NCI-H1417 treated with DMSO at 0.1 percent for 48 hours (cell line): ENCODE measurements at places on chromosomes 6 and 20.

- DNase-seq, result no peak
Measured at GRCh38 chr6:105545228-105545920, 142.5 kb upstream of the PREP start.

GRCh38 chr6:165186041-165186440 lies 123.4 kb downstream of the C6orf118 start:
- no peak for DNase-seq

DNA sequence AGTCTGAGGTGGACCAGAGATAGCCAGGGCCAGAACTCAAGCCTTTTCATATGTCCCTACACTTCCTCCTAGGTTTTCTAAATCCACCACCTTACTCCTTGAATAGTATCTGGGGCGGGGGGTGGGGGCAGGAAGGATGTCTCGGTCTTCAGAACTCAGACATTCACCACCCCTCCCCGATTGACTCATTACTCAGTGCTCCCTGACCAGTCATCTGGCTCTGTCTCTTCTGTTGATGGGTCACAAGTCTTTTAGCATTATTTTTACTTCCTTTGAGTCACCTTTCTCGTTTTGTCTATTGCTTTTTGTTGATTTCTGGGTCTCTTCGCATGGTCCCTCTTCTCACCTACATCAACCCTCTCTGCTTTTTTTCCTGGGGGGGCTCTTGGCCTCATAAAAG lies 23.3 kb downstream of the NOX3 start:
- DNase-seq, result no peak

DNA sequence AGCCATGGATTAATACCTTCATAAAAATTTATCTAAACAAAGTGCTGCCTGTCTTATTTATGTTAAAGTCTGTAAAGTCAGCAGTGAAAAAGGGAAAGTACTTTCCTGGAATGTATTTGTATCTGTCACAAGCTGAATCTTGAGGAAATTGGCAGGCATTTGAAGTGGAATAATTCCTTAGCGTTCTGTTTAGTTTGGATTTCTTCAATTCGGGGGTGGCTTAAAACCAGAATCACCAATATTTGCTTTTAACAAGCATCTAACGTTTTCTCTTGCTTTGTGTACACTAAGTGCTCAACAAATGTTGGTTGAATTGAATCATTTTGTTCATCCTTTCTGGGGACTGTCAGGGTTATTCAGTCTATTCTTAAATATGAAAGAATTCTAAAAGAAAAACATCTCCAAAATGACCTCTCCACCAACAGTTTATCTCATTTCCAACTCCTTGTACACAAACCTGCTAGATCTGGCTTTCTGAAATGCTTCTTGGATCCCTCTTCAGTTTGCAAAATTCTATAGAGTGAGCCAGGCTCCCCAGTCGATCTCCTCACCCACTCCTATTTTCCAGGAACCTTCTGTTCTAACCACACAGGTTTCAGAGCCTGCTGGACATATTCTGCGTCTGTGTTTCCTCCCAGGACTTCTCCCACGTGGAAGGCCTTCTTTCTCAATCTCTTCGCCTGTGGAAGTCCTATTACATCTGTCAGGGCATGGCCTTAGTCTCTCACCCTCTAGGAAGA lies 2.0 kb upstream of the NPEPL1 start:
- DNase-seq, result no peak

- DNase-seq, result no peak
Measured at GRCh38 chr6:134474955-134475354, 157.0 kb upstream of the SGK1 start.

GRCh38 chr6:144083172-144083571 lies 12.2 kb downstream of the SF3B5 start:
- no peak for DNase-seq

DNA sequence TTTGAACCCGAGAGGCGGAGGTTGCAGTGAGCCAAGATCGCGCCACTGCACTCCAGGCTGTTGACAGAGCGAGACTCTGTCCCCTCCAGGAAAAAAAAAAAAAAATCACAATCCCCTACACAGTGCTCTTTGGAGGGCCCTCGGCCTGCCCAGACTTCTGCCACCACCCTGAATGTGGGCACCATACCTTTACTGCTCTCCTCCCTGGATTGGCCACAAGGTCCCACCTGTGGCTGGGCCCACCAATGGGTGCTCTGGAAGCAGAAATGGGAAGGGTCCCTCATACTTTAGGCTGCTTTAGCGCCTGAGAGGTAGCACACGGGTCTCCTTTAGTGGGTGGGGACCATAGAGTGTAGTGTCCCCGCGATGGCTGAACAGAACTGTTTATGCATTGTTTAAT lies 50.3 kb upstream of the IPCEF1 start:
- DNase-seq, result no peak

DNA sequence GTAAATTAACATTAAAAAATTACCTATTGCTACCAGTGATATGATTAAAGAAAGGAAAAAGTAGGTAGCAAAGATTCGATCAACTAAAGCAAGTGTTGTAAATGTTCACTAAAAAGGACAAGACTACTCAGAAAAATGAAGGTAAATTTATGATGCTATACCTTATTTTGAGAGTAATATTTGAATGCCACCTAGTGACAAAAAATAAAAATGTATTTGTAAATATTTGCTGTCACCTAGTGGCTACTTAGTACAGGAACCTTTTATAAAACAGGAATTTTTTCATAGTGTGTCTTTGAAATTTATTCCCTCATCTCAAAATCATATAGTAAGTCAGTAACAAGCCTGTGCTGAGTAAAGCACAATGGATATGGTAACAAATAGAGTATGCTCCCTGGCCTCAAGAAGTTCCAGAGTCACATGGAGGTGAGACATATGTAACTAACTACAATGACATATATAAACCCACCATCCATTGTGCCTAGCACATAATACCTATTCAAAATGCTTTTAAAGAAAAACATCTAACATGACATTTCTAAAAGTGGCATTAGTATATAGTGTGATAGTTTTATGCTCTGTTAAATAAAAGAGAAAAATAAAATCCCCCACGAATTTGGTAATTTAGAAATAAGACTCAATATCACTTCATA lies 193.1 kb upstream of the SIM1 start:
- peak; percentile 57 for DNase-seq

DNA sequence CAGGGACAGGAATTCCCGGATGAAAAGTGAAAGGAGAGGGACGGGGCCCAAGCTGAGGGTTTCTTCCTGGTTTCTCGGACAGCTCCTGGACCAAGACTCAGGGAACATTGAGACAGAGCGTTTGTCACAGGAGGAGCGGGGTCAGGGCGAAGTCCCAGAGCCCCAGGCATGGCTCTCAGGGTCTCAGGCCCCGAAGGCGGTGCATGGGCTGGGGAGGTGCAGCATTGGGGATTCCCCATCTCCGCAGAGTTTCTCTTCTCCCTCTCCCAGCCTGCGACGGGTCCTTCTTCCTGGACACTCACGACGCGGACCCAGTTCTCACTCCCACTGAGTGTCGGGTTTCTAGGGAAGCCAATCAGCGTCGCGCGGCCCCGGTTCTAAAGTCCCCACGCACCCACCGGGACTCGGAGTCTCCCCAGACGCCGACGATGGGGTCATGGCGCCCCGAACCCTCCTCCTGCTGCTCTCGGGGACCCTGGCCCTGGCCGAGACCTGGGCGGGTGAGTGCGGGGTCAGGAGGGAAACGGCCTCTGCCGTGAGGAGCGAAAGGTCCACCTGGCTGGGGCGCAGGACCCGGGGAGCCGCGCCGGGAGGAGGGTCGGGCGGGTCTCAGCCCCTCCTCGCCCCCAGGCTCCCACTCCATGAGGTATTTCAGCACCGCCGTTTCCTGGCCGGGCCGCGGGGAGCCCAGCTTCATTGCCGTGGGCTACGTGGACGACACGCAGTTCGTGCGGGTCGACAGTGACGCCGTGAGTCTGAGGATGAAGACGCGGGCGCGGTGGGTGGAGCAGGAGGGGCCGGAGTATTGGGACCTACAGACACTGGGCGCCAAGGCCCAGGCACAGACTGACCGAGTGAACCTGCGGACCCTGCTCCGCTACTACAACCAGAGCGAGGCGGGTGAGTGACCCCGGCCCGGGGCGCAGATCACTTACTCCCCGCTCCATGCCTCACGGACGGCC lies 54.6 kb upstream of the POLR1H start:
- DNase-seq, result no peak

GRCh38 chr6:11043961-11044711 lies at the start of gene ELOVL2:
Gene ELOVL2, minus strand, starts transcription at chr6:11044305. Its CDS starts 75 bp downstream, at chr6:11044230.
- no peak for DNase-seq

- DNase-seq, result no peak
Measured at GRCh38 chr6:67722861-67723261, 912.2 kb upstream of the ADGRB3 start.

- DNase-seq, result no peak
Measured at GRCh38 chr20:46142124-46142523, 24.0 kb downstream of the CD40 start.

GRCh38 chr20:45987108-45987780 lies 15.2 kb upstream of the ZNF335 start:
- no peak for DNase-seq

DNA sequence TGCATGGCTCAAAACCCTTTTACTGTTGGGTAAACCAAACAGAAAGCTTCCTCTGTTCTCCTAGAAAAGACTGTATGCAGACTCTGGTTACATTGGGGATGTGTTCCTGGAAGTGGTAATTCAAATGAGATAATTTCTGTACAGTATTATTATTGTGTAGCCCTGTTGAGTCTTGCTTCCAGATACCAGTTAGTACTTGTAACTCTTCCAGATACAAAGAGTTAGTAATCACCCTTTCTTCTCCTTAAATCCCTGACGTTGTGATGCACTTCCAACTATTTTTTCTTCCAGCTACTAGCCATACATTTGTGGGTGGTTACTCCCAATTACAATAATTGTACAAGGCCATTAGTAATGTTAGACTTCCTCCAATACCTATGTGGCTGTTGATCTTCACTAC lies 42.3 kb upstream of the GRIK2 start:
- no peak for DNase-seq

- no peak for DNase-seq
Measured at GRCh38 chr6:106098383-106099234, 12.5 kb downstream of the PRDM1 start.

DNA sequence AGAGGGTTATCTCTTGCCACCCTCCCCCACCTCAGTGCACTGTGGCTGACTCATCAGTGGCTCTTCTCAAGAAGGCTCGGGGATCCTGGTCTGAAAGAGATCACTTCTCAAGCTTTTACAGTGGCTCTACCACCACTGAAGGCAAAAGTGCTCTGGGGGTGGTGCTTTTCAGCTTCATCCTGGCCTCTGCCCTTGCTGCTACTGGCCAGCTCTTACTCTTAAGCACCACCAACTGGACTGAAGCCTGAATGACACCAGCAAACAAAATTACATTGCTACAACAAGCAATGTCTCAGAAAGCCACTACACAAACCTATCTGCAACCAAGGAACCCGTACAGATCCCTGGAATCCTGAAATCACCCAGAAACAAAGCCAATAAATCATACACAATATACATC lies 402.1 kb downstream of the EPHA7 start:
- DNase-seq, result no peak

DNA sequence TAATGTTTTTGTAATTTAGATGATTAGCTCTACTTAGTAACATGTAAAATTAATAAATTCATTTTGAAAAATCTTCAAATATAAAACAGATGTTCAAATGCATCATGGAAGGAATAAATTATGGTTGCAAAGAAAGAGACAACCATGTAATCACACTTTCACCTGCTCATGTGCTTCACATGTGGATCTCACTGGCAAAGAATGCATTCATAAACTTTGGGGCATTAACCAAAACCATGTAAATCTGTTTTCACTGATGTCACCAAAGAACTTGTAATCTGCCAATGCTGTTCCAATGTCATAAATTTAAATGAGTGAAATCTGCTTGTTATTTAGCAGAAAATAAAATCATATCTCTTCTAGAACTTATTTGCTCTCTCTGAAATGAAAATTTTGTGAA lies 142.7 kb downstream of the TENT5A start:
- DNase-seq, result no peak

- DNase-seq, result no peak
Measured at GRCh38 chr20:30288346-30288745, 969.1 kb upstream of the DEFB115 start.

GRCh38 chr6:169371344-169372127 lies 117.9 kb upstream of the THBS2 start:
- no peak for DNase-seq

GRCh38 chr6:46526607-46527006 lies 35.4 kb upstream of the RCAN2 start:
- DNase-seq, result no peak

DNA sequence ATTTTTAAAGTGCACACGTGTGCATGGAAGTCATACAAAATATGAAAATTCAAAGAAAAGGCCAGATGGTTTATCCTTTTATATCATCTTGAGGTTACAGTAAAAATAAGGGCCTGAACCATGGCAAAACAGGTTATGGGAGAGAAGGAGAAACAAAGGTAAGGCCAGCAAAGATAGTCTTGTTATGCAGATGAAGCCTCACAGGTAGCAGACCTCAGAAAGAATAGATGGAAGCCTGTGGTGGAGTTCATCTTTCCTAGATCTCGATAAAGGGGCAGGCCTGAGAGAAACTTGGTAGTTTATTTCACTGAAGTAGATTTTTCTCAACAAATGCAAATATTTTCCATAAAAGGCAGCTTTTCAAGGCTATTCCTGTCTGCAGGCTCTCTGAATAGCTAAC lies 693.8 kb downstream of the KHDRBS2 start:
- DNase-seq, result no peak

DNA sequence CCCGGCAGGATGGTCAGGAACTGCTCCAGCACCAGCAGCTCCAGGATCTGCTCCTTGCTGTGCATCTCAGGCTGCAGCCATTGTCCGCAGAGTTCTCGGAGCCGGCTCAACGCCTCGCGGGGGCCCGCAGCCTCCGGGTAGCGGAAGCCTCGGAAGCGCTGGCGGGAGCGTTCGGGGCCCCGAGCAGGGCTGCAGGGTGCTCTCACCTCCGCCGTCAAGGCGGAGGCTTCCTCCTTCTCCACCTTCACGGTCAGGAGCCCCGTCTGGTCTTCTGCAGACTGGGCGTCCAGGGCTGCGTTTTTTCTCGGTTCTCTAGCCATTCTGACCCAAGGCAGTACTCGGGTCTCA lies 434 bp downstream of the ZKSCAN4 start:
- no peak for DNase-seq

- peak; percentile 94 for DNase-seq
Measured at GRCh38 chr6:14384175-14384949, 266.8 kb downstream of the CD83 start.

GRCh38 chr6:108768166-108768555 lies 80.1 kb upstream of the ARMC2 start:
- DNase-seq, result no peak

DNA sequence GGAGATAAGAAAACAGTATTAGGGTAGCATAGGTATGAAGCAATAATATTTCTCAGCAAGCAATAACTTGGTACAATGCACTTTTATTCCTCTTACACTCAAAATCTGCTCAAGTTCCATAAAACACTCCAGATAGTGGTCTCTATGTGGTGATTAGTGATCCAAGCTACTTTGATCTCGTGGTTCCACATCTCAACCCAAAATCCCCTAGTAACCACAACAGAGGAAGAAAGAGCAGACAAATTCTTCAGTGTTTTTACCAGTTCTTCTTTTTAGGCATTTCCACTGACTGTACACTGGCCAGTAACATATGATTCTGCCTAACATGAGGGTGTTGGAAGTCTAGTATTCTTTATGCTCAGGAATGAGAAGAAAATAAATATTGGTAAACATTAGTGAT lies 309.0 kb upstream of the PTCHD4 start:
- DNase-seq, result no peak
